ENCODE measurements at places on chromosomes 1 and 21.

GRCh38 chr1:6245086-6245868, 1.3 kb downstream of the HES3 start:
- peak; percentile 95 for DNase-seq

DNA sequence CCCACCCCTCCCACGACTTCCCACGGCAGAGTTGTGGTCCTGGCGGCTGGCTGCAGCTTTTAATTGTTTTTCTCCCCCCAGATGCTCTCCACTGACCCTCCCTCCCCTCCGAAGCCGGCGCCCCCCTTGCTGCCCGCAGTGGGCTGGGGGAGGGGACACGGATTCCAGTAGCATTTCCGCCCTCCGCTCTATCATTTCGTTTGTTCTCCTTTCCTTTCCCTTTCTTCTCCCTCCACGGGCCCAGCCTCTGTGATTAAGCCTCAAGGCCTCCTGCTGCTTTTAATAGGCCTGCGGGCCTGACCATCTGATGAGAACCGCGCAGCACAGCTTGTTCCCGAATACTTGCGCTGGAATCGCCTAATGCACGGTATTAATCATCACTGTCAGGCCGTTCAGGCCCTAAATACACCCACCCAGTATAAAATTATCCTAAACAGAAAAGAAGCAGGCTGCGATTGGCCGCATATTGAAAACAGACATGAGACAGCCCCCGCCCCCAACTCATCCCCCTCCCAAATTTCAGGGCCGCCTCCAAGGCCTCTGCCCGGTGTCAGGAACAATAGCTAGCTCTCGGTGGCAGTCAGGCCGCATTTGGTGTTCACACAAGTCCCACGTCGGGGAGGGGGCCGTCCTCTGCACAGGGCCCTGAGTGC, 102.0 kb upstream of the ARHGEF16 start:
- DNase-seq, result no peak

DNA sequence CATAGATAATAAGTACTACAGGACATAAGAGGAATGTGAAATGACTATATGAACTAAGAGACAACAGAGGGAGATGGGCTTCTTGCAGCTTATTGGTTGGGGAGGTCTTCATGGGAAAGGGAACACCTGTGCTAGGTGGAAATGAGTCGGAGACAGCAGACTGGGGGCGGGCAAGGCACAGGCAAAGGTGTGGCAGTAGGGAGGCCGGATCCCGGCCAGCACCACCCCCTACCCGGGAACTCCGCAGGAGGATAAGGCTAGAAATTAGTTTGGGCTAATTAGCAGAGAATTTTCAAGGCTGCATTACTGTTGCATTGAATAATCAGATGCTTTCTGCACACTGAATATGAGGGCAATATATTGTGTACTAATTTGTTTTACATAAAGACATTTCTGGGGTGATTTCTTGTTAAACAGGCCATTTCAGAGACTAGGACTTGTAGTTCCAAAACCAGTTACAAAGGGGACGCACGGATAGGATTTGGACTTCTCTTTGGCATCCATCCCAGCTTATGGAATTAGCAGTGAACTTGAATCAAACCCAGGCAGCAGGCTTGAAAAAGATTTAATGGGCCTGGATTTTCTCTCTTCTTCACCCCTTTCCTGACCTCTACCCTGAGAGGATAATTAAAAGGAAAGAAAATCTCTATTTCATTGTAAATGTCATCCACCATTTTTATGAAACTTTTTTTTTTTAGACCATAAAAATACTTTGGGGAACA, 2.2 kb upstream of the HUNK start:
- DNase-seq, result no peak

DNA sequence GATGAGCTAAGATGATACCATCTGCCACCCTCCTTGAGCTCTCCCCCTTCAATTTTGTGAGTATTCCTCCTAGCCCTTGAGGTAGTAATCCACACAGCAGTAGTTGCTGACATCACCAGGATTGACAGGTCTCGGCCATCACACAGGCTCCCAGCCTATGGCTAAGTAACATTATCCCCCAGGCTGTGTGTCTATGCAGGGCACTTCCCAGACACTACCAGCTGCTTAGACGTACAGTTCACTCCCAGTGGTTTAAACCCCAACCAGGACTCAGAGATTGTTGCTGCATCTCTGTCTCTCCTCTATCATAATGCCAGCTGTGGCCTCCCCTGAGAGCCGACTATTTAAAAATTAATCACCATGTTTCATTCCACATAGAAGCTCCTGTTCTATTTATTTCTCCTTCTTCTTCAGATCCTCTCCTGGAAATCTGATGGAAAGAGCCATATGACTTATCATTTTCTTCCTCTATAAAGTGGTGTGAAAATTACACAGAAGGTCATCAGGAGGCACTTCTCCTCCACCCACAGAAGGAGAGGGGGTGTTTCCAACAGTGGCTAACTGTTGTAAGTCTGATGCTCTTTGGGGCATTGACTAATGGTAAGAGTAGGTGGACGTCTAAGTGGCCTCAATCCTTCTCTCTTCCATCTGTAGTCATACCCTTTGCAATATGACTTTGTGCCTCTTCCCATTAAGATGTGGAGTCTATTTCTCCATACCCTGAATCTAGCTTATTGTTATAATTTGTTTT, 396.3 kb downstream of the SETD4 start:
- no peak for DNase-seq

DNA sequence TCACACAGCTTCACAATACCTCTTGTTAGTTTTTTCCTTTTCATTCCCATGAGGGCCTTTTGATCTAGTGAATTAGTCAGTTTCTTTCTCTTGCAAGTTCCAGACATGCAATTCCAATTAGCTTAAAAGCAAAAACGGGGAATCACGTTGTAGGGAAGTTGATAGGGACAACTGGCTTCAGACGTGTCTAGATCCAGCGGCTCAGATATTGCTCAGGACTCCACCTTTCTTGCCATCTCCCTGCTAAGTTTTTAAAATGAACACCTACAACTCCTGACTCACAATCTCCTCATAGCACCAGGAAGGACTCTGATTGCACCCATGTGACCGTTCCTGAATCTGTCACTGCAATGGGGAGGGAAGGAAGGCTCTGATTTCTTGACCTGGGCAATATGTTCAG, 63.8 kb upstream of the ARHGAP29 start:
- no peak for DNase-seq

DNA sequence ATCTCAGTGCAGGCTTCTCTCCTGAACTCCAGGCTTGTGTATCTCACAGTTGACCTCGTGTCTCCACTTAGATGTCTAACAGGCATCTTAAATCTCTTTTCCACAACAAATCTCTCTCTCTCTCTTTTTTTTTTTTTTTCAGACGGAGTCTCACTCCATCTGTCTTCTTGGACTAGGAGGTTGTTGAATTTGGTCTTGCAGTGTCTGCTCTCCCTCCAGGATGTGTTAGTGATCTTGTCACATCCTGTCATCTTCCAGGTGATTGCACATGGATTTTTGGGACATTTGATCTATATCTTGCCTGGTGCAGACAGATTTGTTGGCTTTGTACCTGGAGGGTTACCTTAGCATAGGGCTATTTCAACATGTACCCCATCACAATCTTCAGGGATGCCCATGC, 26.5 kb upstream of the KCNA10 start:
- DNase-seq, result no peak

- peak; percentile 82 for DNase-seq
Observed at GRCh38 chr1:226798427-226799411, 59.6 kb upstream of the ITPKB start.

GRCh38 chr1:156229809-156230472, 12.0 kb upstream of the BGLAP start:
- no peak for DNase-seq

GRCh38 chr1:110672001-110672752, 2.6 kb downstream of the KCNA3 start:
- peak; percentile 80 for DNase-seq

All from activated CD8-positive, alpha-beta memory T cell treated with anti-CD3 and anti-CD28 coated beads, Interleukin-2, amount 50 U/mL, for 48 hours (primary cell).